ENCODE measurements at places on chromosomes 6 and 20.

GRCh38 chr20:17343091-17343490 is 116.3 kb downstream of the PCSK2 start:
- no peak for DNase-seq

GRCh38 chr6:35293681-35294080 is 3.9 kb upstream of the DEF6 start:
- DNase-seq = no peak

- no peak for DNase-seq
Measured at GRCh38 chr20:8912731-8913130, 156.2 kb upstream of the PLCB4 start.

GRCh38 chr20:58975353-58975752 is 5.7 kb upstream of the NELFCD start:
- DNase-seq = no peak

- no peak for DNase-seq
Measured at GRCh38 chr6:20085817-20086216, 126.5 kb downstream of the MBOAT1 start.

DNA sequence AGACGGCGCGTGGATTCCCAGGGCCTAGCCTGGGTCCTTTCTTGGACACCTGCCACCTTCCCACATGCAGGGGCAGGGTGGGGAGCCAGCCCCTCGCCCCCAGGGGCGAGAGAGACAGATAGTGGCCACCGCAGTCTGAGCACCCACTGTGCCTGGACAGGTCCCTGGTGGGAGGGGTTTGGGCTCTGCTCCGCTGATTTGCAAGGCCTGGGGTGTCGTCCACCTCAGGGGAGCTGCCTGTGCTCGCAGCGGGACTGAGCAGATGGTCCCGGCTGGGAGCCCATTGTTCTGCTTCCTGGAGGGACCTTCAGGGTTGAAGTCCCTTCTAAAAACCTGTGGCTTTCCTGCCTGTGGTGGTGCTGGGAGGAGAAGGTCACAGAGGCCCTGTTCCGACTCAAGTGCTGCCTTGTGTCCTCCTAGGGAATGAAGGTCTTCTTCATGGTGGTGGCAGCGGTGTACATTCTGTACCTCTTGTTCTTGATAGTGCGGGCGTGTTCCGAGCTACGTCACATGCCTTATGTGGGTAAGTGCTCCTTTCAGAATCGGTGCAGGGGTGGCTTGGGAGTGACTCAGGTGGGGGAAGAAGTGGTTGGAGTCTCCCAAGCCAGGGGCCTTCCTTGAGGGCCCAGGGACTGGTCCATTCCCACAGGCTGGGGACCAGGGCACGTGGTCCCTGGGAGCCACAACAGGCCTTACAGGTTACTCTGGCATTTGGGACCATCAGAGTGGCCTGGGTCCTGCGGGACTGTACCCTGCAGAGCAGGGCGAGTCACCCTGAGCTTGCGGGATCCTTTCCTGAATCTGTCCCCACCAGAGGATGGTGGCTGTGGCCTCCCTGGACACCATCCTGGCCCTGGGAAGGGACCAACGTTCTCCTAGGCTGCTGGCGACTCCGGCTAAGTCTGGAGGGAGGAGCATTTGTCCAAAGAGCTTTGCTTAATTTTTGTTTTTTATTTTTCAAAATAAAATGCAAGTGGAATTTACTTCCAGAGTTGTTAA is 19.6 kb downstream of the DYNLT1 start:
- no peak for DNase-seq

DNA sequence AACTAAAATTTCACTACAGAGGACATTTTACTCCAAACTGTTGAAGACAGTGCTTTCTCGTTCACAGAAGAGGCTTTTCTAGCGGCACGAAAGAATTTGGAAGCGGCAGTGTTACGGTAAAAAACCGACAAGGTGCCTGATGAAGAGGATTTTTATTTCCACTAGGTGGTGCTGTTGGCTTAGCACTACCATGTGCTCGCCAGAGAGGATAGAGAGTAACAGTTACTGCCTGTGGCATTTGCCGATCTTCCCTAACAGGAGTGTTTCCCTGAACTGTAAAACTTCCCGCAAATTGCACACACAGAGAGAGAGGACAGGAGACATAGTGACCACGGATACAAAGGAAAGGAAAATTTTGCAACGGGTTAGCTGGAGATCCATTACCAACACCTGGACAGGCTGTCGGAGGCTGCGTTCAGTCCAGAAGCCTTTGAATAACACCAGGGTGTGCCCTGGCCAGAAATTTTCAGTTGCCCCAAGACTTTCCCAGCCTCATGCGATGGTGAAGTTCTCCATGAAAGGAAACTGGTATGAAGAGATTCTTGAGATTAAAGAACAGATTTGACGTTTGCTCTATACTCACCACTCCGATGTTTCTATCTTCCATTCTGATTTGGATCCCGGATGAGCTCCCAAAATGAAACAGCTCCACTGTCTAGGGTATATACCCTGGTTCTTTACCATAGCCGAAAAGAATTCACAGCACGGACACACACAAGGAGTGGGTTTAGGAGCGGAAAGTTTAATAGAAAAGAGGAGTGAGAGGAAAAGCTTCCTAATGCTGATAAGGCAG is 48.1 kb downstream of the HLA-DPB1 start:
- peak; percentile 19 for DNase-seq

- no peak for DNase-seq
Measured at GRCh38 chr6:143058987-143059386, 1.7 kb upstream of the AIG1 start.

- no peak for DNase-seq
Measured at GRCh38 chr6:75234126-75234865, 9.3 kb downstream of the COX7A2 start.

DNA sequence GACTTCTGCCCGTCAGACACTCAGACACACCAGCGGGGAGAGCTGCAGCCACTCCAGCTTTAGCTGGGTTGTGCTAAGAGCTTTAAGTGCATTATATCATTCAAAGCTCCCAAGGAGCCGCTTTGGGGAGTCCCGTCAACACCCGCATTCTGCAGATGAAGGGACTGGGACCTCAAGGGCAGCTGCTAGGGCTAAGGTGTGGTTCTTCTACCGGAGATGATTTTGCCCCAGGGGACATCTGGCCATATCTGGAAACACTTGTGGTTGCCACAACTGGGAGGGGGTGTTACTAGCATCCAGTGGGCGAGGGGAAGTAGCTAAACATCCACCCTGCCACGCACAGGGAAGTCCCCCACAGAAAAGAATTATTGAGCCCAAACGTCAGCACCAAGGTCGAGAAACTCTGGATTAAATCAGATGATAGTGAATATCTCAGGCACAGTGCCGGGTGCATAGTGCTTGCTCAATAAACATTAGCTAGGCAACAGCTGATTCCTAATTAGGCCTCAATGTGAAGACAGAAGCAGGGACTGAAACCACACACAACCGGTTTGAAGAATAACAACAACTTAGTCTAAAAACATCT is 29.6 kb downstream of the PMEPA1 start:
- peak; percentile 18 for DNase-seq

- DNase-seq = peak; percentile 63
Measured at GRCh38 chr6:113854531-113855499, 2.3 kb upstream of the MARCKS start.

All from amniotic epithelial cell (primary cell).